Neuronal stem cell (in vitro differentiated cells): ENCODE measurements at places on chromosomes 2 and 18.

DNA sequence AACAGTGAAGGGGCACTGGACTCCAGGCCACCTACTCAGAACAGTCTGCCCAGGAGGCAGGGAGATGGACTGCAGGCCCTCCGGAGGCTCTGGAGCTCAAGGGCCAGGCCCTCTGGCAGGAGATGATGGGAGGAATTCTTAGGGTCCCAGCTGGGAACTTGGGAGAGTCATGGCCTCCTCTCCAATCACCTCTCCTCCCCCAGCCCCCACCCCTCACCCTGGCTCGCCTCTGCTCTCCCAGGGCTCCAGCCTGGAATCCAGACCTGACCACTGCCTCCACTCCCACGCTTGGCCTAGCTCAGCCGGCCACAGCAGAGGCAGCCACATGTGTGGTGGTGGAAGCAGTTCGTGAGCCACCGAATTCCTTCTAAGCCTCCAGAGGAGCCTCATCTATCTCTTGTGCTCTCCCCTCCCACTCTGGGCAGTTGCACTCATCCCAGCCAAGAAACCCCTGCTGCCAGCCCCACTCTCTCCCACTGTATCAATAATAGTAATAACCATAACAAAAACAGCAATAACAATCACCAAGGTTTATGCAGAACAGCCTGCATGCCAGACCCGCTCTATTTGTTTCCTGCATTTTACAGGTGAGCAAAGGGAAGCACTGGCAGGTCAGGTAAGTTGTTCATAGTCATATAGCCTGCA is 67.4 kb downstream of the TNS1 start:
- DNase-seq = no peak

DNA sequence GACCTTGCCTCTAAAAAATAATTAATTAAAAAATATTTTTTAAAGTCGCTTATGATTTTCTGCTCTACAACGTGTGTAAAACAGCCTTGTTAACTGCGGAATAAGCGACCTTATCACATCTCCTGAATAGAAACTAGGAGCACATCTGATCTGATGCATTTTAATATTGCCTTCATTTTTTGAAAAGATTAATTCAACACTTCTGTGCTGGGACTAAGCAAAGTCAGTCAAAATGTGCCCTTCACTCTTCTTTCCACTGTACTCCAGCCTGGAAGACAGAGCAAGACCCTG is 12.6 kb downstream of the CLEC4F start:
- DNase-seq = no peak

DNA sequence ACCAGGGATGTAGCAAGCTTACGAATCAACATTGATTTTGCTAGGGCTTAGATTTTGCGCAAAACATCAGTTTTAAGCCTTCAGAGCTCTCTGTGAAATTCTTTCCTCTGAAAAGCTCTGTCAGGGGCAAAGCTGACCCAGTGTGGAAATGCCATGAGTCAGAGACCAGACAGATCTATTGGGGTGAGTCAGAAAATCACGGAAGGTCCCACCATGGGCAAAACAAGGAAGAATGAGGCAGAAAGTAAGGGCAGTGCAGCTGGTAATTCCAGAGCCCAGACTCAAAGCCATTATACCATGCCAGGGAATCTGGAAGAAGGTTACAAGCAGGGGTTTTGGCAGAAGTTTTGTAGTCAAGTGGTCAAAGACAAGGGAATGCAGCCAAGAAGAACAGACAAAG is 256.6 kb upstream of the CTAGE1 start:
- DNase-seq = no peak

GRCh38 chr2:153462338-153462859 is 16.2 kb downstream of the RPRM start:
- DNase-seq = no peak

DNA sequence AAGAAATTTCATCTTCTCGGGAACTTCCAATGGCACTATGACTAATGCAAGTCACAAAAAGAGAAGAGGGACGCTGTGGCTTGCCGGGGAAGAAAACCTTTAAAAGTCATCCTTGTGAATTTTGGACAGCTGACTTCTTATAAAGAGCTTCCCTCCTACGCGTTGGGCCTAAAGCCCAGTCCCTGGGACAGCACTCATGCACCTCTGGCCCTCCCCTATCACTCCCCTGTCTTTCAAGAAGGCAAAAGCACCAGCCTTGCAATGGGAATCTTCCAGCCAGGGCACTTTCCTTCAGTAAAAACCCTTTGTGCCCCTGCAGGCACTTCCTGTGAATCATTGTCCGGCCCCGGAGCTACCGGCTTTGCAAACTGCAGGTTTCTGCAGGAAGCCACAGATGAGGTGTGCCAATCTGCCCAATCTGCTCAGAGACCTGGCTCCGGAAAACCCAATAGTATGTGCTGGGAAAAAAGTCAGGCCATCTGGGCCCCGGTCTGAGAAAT is 7.1 kb downstream of the MREG start:
- no peak for DNase-seq

DNA sequence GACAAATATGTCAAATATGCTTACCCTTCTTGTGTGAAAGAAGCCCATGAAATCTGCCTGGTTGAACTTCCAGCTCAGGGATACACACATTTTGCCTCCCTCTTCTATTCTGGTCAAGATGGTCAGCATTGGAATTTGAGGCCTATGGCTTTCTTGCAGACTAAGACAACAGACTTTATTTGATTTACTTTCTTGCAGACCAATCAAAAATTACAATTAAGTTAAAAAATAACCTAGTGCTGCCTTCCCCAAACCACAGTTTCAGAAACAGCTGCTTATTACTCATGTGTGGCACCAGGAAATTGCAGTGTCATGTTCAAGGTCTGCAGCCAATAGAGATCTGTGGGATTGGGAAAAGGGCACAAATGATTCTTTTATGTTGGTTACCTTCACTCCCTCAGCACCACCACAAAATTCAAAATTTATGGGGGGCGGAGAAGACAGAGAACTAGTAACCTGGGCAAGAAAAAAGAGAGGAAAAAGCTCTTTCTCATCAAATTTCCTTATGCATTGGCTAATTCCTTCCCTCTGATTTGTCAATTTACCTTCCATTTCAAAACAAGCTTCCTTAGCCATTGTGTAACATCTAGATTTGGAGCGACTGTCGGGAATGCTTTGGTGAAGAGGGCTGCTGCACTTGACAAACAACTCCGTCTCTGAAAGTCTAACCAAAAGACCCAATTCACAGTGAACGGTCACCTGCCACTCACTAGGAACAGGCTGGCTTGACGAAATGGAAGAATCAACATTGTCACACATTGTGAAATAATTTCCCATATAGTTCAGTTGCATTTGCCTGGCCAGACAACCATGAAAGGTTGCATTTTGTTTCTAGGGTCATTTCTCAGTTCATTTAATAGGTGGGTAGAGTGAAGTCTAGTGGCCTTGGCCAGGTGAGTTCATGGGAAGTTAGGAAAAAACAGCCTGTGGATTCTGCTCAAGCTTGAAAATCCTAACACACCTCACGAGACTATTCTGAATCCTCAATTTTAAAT is 100.4 kb upstream of the FZD5 start:
- no peak for DNase-seq

- no peak for DNase-seq
These were observed 172.1 kb upstream of the GLI2 start for GRCh38 chr2:120563616-120564015.

DNA sequence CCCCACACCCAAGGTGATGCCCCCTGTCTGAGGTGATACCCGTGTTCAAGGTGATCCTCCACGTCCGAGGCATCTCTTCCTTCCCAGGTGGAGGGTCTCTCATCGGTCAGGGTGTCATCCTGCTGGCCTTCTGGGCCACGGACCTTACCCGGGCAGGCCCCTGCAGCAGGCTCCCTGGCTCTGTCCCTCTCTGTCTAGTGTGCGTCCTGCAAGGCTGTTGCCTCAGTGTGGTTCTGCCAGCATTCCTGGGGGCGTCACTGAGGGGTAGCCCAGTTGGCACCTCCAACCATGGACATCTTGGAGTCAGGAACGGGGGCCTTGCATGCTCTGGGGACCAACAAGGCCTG is 5.6 kb upstream of the PER2 start:
- no peak for DNase-seq

DNA sequence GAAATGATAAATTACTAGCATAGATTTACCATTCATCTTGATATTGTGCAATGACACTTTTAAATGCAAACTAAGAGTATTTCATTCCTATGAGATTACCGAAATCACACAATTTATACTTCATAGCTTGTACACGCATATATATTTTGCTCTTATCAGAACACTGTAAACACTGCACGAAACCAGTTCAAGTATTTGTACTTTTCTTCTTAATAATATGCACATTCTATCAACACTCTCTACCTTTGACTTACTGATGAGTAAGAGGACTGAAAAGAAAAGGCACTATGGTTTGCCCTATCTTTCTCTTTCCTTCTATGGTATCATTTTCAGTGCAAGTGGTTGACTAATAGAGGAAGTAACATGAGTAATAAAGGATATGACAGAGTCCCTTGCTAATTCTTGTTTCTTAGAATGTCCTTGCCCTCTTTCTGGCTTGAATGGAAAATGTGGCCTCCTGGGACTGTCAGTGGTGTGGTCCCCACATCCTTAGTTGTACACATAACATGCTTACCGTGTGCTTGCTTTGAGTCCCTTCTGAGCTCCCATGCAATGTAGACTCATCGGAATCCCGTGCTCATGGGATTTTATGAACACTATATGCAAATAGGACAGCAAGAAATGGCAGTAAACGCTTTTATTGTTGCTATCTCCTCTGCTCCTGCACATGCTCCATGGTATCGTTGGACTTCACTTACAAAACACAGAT is 363.5 kb upstream of the TNP1 start:
- DNase-seq = no peak

DNA sequence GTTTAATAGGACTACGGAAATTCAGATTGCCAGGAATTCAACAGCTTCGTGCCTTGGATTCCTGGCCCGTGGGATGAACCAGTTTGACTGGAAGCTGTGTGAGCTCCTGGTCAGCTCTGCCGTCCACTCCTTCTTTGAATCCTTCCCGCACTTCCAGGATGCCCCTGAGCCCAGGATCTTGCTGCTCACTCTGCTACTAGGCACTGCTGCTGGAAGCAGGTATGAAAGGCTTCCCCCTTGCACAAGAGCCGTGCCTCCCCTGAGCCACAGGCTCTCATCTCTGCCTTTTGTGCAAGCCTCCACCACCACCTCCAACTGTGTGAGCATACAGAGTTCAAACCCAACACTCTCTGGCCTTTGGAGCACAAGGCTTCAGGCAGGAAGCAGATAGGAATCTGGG is 34.9 kb downstream of the EN1 start:
- DNase-seq = no peak

DNA sequence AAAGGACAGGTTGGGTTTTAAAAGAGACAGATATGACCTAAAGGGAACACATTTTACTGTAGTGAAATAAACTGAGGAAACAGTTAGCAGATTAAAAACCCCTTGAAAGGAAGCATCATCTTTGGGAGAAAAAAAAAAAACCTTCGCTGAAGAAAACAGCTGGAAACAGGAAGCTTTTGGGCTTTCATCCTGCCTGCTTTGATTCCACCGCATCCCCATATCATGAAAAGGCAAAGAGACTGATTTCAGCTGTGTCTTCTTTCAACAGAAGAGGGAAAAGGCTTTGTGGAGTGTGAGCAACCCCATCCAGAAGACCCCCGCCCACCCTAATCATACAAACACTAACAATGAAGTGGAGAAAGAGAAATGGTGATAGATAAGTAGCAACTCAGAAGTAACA is 86.4 kb downstream of the TCF4 start:
- DNase-seq = no peak
